ENCODE measurements at places on chromosomes 6 and 20.

GRCh38 chr20:10109641-10110040 lies 74.9 kb downstream of the ANKEF1 start:
- DNase-seq = no peak

DNA sequence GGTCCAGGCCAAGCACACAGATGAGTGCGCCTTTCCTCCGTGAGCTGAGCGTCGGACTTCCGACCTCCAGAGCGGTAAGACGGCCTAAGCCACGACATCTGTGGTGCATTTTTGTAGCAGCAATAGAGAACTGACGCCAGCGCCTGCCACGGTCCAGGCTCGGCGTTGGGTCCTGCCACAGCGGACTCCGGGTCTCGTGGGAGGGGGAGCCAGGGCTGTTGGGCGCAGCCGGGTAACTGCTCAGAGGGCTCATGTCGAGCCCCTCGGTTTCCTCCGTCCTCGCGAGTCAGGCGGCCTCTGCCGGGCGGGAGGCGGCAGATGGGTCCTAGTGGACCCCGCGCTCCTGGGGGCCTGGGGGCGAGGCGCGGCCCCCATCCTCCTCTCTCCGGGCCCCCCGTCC lies 216.1 kb downstream of the QKI start:
- DNase-seq = no peak

GRCh38 chr6:14085176-14085787 lies 32.3 kb upstream of the CD83 start:
- no peak for DNase-seq

DNA sequence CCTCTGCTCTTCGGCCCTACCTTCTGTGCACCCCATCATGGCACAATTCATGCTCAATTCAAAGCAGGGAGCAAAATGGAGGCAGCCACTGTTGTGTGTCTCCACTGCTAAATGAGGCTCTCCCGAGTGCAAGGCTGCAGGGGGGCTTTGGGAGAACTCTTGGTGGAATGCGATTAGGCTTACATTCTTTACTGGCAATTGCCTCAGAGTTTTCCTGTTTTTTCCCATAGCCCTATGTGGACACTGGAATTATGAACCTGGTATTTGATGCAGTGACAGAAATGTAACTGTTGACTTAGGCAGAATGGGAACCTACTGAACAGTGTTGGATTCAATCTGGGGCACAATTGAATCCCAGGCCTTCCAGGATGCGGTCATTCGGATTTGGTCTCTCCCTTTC lies 187.9 kb upstream of the GMDS start:
- DNase-seq = no peak

GRCh38 chr6:146056506-146056905 lies 27.6 kb downstream of the GRM1 start:
- DNase-seq = no peak

- DNase-seq = no peak
These were observed 42.6 kb downstream of the NCOA3 start for GRCh38 chr20:47544240-47544639.

GRCh38 chr6:56499095-56499494 lies 143.6 kb downstream of the DST start:
- no peak for DNase-seq

GRCh38 chr6:45637611-45638257 lies 260.0 kb upstream of the SUPT3H start:
- no peak for DNase-seq

- no peak for DNase-seq
These were observed 10.9 kb upstream of the DSE start for GRCh38 chr6:116359835-116360234.

DNA sequence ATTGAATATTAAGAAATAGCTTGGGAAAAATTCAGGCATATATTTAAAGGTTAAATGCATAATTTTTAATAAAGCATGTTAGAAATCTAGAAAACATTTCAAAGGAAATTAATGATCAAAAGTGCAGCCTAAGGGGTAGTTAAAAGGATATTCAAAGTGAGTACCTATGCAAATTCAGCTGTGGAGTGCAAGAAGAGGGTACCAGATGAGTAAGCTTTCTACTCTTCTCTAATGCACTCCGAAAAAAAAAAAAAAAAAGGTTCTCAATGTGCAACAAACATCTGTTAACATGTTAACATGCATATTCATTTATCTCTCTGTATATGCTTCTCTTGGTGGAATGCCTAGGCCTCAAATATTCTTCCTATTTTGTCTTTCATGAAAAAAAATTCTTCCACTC lies 32.0 kb upstream of the KATNA1 start:
- no peak for DNase-seq

DNA sequence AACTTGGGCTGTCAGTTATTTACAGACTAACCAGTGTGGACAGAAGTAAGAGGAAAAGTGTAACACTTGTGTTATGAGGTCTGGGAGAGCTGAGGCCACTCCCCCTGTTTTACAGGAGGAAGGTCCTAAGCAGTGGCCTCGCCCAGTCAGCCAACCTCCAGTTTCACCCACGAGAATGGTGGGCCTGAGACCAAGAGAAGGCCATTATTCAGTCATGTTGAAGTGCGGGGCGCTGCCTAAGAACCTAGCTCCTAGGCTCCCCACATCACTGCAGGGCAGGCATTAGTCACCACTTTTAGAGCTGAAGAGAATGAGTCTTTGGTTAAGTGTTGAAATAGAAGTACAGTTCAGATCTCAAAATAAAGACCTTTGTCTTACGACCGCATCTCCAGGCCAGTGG lies 27.9 kb downstream of the CDYL start:
- DNase-seq = no peak

- DNase-seq = no peak
These were observed 703 bp downstream of the MRPL2 start for GRCh38 chr6:43058531-43058930.

GRCh38 chr6:7052443-7053011 lies 55.2 kb upstream of the RREB1 start:
- peak; percentile 17 for DNase-seq

- DNase-seq = no peak
These were observed 24.6 kb upstream of the TNFRSF21 start for GRCh38 chr6:47334334-47334733.

- no peak for DNase-seq
These were observed 155.2 kb upstream of the PTPN1 start for GRCh38 chr20:50354721-50355589.

GRCh38 chr6:36232172-36232571 lies 35.6 kb downstream of the BRPF3 start:
- DNase-seq = no peak

DNA sequence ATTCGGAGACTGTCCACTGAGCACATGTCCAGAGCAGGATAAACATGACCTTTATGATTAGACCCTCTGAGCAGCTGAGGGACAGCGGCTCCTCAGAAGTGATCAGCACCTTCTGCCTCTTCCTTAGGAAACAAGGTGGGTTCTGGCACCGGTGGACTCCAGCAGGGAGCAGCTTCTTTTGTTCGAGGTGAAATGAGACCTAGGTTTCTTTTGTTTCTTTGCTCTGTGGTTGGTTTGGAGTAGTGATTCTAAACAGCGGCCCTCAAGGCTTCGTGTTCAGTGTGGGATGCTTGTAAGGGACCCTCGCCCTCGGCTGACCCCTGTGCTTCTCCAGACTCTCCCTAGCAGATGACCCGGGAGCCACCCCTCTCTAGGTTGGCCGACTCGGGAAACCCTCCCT lies 14.6 kb upstream of the FRMD1 start:
- no peak for DNase-seq

- no peak for DNase-seq
These were observed 511.1 kb downstream of the TENT5A start for GRCh38 chr6:81241126-81242041.

- DNase-seq = no peak
These were observed 5.9 kb downstream of the TMEM63B start for GRCh38 chr6:44133003-44133931.

GRCh38 chr6:44559486-44560270 lies 172.2 kb downstream of the CDC5L start:
- no peak for DNase-seq

GRCh38 chr6:28408076-28408802 lies 8.7 kb upstream of the ZSCAN12 start:
- no peak for DNase-seq

- DNase-seq = no peak
These were observed 6.4 kb downstream of the CNKSR3 start for GRCh38 chr6:154504102-154504501.

DNA sequence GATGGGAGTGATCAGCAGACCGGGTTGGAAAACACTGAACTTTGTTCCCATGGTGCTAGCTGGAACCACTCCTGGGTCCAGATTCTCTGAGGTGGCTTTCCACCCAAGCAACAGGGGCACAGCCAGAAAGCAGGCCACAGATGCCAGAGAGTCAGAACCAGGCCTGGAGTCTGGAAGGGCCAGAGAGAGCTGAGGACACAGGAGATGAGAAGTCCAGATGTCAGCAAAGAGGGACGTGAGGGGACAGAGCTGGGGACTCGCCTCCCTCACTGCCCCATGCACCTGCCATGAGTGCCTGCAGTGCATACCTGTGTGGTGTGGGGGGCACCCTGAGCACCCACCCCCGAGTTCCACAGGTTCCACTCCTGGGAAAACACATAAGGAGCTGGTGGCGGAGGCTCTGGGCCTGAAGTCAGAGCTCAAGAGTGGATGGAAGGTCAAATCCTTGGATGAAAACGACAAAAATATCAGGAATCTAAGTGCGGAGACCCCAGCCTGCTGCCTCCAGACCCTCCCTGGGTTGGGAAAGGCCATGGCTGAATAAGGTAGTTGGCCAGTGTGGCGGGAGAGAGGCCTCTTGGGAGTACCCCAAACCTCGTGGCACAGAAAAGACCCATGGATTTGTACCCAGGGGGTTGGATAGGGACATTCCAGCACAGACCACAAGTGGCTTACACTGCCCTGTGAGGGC lies 224.2 kb downstream of the SYNDIG1 start:
- no peak for DNase-seq

DNA sequence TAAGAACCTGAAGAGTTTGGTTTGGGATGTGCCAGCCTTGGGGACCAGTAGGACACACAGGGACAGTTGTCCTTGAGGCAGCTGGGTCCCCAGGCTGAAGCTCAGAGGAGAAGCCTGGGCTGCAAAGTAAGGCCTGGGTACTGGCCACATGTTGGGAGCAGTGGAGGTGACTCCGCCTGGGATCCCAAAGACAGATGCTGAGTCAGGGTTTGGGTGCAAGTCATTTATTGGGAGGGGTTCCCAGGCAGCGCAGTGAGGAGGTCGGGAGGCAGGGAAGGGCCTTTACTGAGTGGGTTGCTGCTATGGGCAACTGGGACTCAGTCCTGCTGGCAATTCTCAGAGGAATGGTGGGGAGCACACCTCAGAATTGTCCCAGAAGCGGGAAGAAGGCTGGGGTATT lies 12.4 kb downstream of the BPI start:
- DNase-seq = no peak

GRCh38 chr20:25321262-25321831 lies 69.3 kb downstream of the ABHD12 start:
- DNase-seq = no peak

- DNase-seq = no peak
These were observed 20.9 kb downstream of the VPS52 start for GRCh38 chr6:33250731-33251130.

DNA sequence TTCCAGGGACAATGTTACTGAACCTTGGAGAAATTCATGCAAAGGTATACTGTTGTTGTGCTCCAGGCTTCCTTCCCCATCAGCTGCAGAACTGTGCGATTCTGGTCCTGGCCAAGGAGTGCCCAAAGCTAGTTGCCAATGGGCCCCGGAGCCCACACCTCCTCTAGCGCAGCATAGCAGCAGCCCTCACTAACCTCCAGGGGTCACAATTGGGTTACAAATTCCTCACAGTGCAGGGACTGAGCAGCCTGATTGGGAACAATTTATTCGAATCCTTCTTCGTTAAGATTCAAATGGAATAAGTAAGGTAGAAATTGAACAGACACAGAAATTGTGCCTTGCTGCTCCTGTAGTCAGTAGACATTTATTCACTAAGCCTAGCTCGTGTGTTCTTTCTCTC lies 284.9 kb downstream of the PRKN start:
- no peak for DNase-seq

DNA sequence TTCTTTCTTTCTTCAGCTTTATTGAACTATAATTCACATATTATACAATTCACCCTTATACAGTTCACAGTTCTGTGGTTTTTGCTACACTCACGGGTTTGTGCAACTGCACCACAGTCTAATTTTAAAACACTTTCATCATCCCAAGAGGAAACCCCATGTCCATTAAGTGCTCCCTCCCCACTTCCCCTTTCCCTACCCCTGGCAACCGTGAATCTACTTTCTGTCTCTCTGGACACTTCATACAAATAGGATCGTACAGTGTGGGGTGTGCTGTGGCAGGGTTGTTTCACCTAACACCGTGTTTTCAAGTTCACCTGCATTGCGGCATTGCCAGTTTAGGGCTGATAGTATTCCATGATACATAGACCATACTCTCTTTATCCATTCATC lies 118.8 kb downstream of the PHACTR3 start:
- DNase-seq = no peak
